Aorta (tissue), 5 donors: ENCODE measurements at places on chromosomes 6 and 20. TPM values are rescaled to one million over a fixed set of nuclear protein-coding genes. Genes with fewer than 3 reads are reported as not detected.
A peak's percentile ranks its signal among the peaks of the same experiment; 100 is the strongest.

The LRRC1 gene
- 25.4 TPM for total RNA-seq

DNA sequence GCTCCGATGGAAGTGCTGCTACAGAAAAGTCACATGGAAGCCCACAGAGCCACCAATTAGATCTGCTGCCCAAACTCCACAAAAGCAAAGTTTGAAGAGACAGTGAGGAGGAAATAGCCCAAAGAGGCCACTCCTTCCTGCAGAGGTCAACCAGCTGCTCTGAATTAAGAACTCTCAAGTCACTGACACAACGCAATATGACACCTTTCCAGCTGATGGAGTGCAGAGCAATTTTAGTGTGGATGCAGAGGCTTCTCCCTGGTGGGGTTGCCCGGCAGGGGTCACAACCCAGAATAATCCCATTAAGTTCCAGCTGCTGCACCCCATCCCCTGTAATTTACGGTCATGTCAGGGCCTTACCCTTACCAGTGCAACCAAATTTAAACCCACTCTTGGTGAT, 361.9 kb upstream of the JARID2 start:
- DNase-seq = no peak

DNA sequence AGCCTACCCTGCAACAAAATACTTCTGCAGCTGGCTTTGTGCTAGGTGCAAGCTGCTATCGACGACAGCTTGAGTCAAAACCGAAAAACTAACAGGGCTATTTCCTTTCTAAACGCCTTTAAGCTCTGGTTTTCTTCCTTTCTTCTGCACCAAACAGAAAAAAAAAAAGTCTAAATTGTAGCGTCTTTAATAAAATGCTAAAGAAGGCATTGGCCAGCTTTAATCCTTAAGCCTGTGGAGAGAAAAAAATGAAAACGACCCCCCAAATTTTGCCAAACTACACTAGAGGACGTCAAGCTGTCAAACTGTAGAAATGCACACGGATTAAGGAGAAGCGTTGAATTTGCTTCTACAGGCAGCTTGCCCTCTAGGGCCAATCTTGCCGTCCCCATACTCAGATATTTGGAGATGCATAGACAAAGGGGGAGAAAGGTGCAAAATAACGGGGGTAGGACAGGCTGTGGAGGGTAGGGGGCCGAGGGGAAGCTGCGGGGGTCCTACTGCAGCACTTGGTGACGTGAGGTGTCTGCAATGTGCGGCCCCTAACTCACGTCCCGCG, 1.4 kb upstream of the NRN1 start:
- DNase-seq = no peak

GRCh38 chr6:88301888-88302768, 136.0 kb upstream of the CNR1 start:
- no peak for DNase-seq

The RBBP9 gene
- total RNA-seq = 17.7 TPM

- peak; percentile 34 for DNase-seq
These were observed 43.5 kb downstream of the PMEPA1 start for GRCh38 chr20:57666106-57666833.

The TSPO2 gene
- not detected for total RNA-seq

DNA sequence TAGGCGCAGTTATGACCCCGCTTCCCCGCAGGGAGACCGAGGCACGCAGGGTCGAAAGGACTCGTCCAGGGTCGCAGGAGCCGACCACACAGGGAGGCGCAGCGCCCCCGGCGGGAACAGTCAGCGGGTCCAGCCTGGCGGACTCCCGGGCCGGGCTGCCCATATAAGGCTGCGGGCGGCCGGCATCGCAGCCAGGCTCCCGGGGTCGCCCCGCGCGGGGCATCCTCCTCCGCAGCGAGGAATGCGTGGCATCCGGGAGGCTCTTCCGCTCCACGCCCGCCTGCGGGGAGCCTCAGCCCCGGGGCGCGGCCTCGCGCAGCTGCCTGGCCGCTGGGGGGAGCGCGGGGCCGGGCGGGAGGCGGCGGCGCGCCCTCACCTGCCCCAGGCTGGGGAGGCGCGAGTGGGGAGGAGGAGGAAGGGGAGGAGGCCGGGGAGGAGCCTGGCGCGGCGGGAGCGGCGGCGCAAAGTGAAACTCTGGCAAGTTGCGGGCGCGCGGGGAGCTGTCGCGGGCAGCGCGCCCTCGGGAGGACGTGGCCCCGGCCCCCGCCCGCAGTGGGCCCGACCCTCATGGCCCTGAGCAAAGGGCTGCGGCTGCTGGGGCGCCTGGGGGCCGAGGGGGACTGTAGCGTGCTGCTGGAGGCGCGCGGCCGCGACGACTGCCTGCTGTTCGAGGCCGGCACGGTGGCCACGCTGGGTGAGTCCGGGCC, at the start of gene SYNJ2:
Gene SYNJ2, plus strand, starts transcription at position 469 of the 707 bp plus-strand sequence. Its CDS starts 99 bp downstream, at position 568.
- peak; percentile 85 for DNase-seq
